ENCODE measurements at places on chromosomes 6 and 20.

DNA sequence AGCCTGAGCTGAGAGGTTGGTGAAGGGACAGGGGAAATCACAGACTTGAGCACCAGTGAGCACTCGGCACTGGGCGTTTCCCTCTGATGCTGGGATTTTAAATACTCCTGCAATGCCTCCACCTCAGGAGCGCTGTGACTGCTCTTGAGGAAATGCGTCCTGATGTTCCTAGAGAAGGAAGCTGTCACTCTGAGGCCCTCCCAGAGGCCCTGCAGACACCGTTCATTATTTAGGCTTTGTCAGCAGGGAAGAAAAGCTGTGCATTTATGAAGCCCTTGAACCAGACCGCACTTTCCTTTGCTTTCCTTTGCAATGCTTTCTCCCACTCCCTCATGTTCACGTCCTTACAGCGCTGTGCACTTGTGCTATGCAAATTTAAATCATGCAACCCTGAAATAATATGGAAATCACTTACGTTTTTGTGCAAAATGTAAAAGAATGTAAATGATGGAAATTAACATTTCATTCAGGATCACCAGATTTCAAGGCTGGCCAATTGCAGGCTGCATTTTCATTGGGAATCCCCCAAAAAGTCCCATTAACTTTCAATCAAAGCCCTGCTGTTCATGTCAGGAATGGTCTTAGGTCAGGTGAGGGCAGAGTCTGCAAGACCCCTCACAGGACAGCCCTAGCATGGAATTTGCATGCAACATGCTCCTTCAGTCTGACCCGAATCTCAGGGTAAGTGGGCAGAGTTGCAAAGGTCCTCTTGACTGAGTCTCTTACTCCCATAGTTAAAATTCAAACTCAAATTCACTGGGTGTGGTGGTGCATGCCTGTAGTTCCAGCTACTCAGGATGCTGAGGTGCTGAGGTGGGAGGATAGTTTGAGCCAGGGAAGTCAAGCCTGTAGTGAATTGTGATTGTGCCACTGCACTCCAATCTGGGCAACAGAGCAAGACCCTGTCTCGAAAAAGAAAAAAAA is 45.8 kb upstream of the SYNDIG1 start:
- no peak for DNase-seq

DNA sequence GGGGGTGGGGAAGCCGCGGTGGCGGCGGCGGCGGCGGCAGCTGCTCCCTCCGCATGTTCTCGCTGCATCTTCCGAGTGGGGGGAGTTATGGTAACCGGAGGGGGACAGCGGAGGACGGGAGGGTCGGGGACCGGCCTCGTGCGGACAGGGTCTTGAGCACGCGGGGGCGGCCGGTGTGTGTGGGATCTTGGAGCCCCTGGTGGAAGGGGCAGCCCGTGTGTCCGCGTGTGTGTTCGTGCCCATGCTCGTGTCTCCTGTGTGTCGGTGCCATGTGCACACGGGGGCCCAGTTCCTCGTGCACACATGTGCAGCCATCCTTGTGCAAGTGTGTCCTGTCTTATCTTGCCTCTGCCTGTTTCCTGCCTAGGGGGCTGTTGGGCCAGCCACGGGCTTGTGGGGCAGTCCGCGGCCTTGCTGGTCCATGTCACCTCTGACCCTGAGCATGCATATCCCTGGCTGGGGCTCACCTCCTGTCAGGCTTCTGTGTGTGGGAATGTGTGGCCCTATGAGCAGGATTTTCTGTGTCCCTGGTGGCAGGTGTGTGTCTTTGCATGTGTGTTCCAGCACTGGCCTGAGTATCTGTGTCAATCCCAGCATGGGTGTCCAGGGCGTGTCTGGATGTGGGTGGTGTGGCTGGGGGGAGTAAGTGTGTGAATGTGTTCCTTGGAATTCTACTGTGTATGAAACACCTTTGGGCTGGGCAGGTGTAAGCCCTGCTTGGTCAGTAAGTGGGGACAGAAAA is 8.5 kb downstream of the SYNGAP1 start:
- DNase-seq: peak; percentile 39

- DNase-seq: no peak
Observed at GRCh38 chr20:23122321-23122720, 36.2 kb upstream of the CD93 start.

- no peak for DNase-seq
Observed at GRCh38 chr6:4567141-4567540, 209.1 kb upstream of the CDYL start.
